Stimulated activated CD4-positive, alpha-beta T cell treated with anti-CD3 and anti-CD28 coated beads, Interleukin-1b, Interleukin-23, amount 100 ng/mL, for 1 hour (primary cell): ENCODE measurements at places on chromosomes 13 and 19.
A peak's percentile ranks its signal among the peaks of the same experiment; 100 is the strongest.

DNA sequence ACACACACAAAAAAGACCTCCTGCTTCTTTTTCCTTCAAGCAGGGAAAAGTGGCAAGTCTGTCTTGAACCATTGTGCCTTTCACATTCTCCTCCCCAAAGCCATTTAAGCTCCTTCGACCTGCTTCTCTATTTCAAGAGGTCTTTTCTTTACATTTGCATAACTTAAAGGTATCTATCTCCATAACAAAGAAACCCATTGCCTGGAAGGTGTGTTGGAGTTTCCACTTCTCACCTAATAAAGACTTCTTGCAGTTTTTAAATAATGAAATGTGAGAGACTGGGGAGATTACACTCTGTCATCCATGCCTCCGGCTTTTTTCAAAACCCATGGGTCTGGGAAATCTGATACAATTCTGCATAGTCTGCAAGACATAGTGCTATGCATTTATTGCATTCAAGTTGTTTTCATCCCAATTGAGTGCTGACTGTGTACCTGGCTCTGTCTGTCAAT lies 41.8 kb upstream of the NBEA start:
- DNase-seq: no peak

- no peak for DNase-seq
Observed at GRCh38 chr19:18701250-18701608, 17.7 kb downstream of the CRTC1 start.

DNA sequence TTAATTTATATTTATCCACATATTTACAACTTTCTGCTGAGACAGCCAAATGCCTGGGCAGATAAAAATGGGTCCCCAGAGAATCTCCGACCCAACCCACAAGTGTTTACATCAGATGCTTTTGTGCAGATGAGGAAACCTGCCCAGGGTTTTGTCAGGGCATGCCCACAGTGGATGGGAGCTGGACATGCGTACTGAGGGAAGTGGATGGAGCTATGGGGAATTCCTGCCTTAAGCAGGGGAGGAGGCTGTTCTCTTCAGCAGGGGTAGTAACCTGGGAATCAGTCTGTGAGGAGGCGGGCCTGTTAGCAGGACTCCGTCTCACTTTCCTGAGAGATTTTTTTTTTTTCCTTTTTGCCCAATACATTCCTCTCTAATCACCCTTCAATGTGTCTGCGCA lies 122.9 kb downstream of the RFC3 start:
- DNase-seq: no peak

DNA sequence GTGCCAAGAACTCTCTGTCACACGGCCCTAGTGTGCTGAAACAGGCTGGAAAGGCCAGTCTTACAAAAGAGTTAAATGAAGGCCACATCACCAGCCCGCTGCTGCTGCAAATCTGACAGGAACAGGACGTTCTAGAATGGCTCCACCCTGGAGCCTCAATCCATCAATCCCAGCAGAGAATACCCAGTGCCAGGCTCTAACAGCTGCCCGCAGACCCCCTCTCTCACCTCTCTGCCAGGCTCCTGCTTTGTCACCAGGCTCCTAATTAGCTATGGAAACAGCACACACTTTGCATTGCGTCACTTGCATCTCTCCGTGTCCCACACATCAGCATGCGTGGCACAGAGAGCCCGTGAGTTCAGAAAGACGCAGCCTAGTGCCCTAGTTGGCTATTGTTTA lies 314.1 kb downstream of the FOXO1 start:
- no peak for DNase-seq

GRCh38 chr19:46423188-46423587 lies 5.5 kb downstream of the PNMA8C start:
- no peak for DNase-seq

GRCh38 chr13:52707375-52707774 lies 32.2 kb downstream of the CNMD start:
- DNase-seq: no peak

DNA sequence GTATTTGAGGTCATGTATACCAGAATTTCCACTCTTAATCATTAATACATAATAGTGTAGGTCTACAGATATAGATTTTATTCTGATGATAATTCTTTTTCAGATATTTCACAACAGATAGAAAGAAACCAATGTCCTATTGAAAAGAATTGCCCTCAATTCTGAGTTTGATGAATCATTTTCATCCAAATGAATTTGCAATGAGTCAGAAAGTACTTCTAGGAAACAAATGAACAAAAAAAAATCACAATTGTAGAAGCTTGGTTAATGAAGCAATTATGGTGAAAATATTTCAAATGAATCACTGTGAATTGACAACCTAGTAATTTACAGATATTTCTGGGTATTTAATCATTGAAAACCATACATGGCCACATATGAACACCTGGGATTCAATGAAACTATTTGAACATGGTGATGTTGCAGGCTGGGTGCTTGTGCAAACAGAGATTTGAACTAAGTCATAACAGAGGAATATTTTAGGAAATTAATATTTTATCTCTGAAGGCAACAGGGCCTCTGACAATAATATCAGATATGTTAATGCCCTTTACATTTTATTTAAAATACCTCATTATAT lies 360.9 kb downstream of the SLITRK5 start:
- no peak for DNase-seq

- DNase-seq: peak; percentile 11
Observed at GRCh38 chr13:21176982-21177284, 475 bp downstream of the MRPL57 start.

- no peak for DNase-seq
Observed at GRCh38 chr13:83499286-83499685, 383.0 kb downstream of the SLITRK1 start.

DNA sequence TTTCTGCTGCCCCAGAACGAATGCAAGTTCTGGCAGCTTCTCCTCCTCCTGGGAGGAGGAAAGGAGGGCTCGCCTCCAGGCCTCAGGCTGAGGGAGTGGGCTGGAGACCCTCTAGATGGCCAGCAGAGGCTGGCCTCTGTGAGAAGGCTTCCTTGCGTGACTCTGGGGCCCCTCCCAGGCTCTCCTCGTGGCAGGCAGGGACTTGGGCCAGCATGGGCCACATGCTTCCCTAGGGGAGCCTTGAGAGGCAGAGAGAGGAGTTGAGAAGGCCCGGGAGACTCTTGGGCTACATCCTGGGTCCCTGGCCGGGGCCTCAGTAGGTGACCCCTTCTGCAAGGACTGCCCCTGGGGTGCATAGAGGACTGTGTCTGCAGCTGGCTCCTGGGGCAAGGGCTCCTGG lies 25.9 kb downstream of the LYL1 start:
- no peak for DNase-seq

GRCh38 chr19:6457958-6458694 lies 1.5 kb downstream of the SLC25A23 start:
- DNase-seq: no peak
